ENCODE measurements at places on chromosomes 2 and 18. TPM values are rescaled to one million over a fixed set of nuclear protein-coding genes. Genes with fewer than 3 reads are reported as not detected.
A peak's percentile ranks its signal among the peaks of the same experiment; 100 is the strongest.

GRCh38 chr18:25230658-25231326, 121.2 kb downstream of the ZNF521 start:
- DNase-seq = peak; percentile 73

DNA sequence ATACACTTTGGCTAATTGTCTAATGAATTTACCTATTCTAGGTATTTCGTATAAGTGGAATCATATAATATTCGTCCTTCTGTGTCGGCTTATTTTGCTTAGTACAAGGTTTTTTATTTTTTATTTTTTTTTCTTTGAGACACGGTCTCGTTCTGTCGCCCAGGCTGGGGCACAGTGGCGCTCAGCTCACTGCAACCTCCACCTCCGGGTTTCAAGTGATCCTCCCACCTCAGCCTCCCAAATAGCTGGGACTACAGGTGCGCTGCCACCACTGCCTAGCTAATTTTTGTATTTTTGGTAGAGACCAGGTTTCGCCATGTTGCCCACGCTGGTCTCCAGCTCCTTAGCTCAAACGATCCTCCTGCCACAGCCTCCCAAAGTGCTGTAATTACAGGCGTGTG, 38.2 kb downstream of the PCBP1 start:
- no peak for DNase-seq

DNA sequence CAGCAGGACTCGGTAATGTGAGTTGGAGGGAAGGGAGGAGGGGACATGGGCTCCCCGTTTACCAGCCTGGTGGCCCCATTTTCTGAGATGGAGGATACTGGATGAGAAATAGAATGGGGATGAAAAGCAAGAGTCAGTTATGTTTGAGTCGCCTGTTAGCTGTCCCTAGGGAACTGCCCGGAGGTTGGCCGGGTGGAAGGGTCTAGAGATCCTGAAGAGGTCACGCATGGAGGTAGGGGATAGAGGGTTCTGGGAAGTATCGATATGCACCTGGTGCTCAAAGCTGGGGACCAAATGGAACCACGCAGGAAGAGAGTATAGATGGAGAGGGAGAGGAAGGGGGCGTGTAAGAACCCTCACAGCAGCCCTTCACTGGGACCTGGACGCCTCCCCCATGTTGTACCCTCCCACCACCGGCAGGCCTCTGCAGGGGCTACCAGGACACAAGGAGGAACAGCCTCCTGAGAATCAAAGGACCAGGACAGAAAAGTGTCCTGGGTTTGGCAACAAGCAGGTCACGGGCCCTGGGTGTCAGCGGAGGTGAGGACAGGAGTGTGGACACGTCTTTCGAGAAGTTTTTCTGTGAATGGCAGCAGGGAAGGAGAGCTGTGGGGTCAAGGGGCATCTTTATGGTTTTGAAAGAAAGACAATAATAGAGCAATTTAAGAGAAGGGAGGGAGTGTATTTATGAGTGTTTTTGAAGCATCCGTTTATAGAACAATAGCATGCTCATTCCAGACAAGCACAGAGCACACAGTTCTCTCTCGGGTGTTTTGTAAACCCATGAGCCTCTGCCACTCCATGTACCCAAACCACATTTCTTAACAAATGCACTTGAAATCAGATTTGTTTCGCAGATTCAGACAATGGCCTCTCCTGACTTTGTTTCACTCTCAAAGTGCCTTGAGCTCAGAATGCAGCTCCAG, 132.2 kb downstream of the SMAD7 start:
- DNase-seq = no peak

Gene HSBP1L1
- total RNA-seq = 14.5 TPM

DNA sequence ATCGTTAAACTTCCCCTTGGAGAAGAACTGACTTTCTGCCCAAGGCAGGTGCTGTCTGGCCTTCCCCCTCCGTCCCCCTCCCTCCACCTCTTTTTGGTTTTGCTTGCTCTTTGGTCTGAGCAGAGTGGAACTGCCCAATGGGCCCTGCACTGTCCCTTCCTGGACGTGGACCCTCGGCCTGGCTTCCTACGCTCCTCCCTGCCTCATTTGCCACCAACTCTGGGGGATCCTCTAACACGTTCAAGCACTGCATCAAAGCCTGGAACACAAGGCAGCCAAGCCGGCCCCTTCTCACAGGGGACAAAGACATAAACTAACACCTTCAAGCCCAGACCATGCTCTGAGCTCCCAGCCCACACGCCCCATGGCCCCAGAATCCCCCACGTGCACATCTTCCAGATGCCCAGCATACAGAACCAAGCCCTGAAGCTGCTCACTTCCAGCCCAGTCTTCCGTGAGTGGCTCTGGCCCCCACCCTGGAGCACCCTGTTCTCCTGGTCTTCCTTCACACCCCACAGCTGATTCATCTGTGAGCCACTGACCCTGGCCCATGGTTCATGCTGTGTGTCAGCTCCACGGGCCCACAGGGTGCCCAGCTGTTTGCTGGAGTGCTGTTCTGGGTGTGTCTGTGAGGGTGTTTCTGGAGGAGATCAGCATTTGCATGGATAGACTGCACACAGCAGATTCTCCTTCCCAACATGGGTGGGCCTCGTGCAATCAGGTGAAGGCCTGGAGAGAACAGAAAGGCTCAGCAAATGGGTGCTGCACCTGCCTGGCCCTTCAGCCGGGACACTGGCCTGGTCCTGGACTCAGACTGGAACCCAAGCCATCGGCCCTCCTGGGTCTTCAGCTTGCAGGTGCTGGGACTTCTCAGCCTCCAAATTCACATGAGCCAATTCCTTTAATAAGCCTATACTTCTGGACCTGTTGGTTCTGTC, 247.1 kb upstream of the SALL3 start:
- no peak for DNase-seq

- no peak for DNase-seq
These were observed 30.1 kb downstream of the MBP start for GRCh38 chr18:77102259-77103040.

Gene KYNU
- total RNA-seq = 1.4 TPM

All from left ventricle myocardium superior (tissue), 1 donor.